Type B pancreatic cell (in vitro differentiated cells): ENCODE measurements at places on chromosomes 2 and 18. TPM values are rescaled to one million over a fixed set of nuclear protein-coding genes. Genes with fewer than 3 reads are reported as not detected.

DNA sequence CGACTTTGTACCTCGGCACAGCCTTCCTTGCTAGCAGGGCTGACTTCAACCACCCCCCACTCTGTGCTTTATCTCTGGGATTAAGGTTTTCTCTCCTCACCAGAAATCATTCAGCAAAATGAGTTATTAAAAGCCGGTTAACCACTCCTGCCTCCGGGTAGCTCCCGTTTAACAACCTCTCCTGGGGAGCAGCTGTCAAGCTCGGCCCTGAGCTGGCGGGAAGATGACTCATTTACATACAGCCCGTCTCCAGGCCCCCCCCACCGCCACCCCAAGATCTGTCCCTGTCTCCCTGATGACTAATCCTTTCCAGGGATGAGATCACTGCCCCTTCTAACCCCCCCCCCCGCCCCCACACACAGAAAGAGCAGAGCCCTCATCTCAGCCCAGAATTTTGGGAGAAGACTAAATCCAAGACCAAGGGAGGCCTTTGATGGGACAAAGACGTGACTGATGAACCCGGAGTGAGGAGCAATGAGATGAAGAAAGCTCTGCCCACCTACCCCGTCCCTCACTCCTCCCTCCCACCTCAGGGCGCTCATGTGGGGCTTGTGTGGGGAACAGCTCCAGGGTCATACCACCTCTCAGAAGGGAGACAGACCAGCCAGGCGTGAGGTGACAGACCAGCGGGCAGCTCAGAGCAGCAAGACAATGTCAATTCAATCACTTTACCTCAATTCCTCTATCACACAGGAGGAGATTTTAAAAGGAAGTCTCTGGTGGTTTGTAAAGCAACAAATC is 131.4 kb downstream of the MSH2 start:
- no peak for DNase-seq

DNA sequence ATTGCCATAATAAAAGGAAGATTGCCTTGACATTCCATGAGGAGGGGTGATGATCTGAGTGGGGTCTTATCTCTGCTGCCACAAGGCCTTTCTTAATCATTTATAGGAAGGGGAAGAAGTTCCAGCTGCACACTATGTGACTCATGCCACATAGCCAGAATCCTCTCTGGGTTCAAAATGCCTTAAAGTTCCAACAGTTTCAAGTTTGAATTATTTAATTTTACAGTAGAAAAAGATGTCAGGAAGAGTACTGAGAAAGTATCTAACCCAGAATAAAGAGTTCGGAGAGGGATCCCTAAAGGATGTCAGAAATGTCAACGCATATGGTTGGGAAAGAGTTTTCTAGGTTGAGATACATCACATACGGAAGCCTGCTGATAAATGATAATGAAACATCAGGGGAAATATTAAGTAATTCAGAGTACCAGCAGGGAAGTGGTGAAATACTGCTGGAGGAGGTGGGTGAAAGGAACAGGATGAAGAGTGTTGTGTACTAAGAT is 999.9 kb downstream of the TSN start:
- no peak for DNase-seq

GRCh38 chr2:84482603-84483002 is 23.5 kb upstream of the SUCLG1 start:
- DNase-seq, result no peak

GRCh38 chr2:109619032-109619615 is 5.0 kb downstream of the SOWAHC start:
- no peak for DNase-seq

The CXCR2 gene
- not detected in 2 replicates for total RNA-seq

The CNGA3 gene
- 3.7 and 6.8 TPM in 2 replicates for total RNA-seq

The HRH4 gene
- total RNA-seq, result 0.24 TPM in 1 of 2 replicates, not detected in the other

The NR4A2 gene
- total RNA-seq, result 4.4 and 11.0 TPM in 2 replicates

DNA sequence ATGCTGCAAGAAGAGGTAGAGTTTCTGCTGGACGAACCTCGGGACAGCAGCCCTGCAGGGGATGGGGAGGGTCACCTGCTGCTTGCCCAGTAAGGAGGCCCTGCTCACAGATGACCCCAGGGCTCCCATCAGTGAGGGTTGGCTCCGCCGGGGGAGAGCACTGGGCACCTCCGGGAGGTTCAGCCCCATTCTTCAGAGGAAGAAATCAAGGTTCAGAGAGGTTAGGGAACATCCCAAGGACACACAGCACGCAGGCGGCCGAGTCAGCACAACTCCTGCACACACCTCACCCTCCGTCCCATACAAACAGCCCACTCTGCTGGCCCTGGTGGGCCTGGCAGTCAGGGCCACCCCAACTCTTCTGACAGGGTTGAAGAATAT is 11.7 kb upstream of the CCDC74B start:
- DNase-seq, result no peak

DNA sequence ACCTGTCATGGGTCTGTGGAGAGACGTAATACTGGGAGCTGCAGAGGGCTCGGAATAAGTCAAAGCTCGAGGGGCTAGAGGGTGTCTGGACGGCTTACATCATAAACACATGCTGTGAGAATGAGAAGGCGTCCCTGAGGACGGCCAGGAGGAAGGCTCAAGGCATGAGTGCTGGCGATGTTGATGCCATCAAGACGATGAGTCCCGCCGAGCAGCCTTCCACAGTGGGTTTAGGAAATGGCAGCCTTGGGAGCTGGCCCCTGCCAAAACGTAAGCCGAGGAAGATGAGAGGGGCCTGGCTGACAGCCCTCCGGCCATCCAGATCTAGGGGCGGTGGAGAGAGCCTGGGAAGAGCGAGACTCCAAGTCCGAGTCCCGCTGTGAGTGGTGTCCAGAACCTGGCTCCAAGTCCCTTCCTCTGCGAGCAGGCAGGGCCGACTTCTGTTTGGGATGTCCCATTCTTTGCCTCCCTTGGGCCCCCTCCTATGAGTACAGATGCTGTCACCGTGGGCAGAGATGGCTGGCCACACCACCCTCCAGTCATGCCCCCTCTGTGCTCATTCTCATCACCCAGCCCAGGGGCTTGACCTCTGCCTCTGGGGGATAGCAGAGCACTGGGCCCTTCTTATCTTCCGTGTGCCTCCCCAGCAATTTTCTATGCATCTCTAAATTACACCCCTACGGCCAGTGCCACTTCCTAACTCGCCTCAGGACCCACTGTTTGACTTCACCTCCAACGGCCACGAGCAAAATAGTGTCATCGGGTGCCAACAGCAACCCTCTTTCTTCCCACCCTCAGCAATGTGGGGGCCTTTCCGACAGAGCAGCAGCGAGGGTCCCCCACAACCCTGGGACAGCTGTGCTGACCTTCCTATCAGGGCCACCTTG is 175.7 kb downstream of the FAM210A start:
- peak; percentile 43 for DNase-seq
